ENCODE measurements at places on chromosomes 3 and 15.
A peak's percentile ranks its signal among the peaks of the same experiment; 100 is the strongest.

DNA sequence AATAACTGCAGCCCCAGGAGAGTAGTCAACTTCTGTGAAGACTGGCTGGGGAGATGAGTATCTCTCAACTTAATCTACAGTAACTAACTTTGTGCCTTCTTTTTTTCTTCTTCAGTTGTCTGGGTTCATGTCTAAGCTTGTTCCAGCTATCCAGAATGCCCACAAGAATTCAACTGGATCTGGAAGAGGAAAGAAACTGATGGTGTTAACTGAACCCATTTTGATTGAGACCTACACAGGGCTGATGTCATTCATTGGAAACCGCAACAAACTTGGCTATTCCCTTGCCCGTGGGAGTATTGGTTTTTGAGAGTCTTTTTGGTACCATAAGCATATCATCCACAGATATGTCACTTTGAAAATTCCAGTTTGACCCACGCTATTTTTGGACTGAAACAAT is 148.7 kb downstream of the TPRG1 start:
- DNase-seq: no peak

DNA sequence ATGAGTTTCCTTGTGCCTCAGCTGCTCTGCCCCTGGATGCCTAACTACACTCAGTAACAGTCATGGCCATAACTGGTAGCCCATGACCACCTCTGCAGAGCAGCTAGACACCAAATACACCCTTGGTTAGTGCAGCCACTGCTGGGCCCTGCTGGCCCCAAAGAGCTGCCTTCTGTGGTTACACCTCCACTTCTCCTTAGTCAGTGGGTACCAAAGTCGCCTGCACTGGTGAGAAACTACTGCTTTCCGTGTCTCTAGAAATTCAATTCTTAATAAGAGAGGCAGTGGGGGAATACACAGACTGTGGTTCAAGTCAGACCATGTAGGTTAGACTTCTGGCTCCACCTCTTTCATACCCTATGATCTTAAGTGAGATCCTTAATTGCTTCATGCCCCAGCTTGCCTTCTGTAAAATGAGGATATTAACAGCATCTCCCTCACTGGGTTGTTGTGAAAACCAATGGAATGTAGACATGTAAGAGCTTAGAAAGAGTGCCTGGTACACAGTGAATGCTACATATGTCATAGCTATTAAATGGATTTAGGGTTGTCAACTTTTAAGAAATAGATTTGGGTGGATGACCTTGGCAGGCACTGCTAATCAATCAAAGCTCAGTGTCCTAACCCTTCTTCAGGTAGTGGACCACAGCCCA is 18.2 kb downstream of the HEG1 start:
- no peak for DNase-seq

GRCh38 chr3:181796641-181797040 is 84.9 kb downstream of the SOX2 start:
- no peak for DNase-seq

GRCh38 chr3:48621461-48621869 is at the start of gene TMEM89:
TSS of gene TMEM89 (minus strand) at chr3:48621769. CDS start at chr3:48621756, 13 bp downstream.
- DNase-seq: no peak

GRCh38 chr3:137008131-137008530 is 50.3 kb downstream of the IL20RB start:
- no peak for DNase-seq

GRCh38 chr15:98920091-98920880 is 87.3 kb downstream of the PGPEP1L start:
- no peak for DNase-seq

GRCh38 chr3:22981861-22982260 is 221.3 kb upstream of the UBE2E2 start:
- DNase-seq: no peak

GRCh38 chr3:125189378-125190165 is 23.0 kb downstream of the SLC12A8 start:
- no peak for DNase-seq

- no peak for DNase-seq
Observed at GRCh38 chr15:90396321-90396720, 8.3 kb downstream of the IQGAP1 start.

- no peak for DNase-seq
Observed at GRCh38 chr3:193033226-193033780, 115.6 kb upstream of the MB21D2 start.

GRCh38 chr3:4722103-4722502 is 229.0 kb downstream of the ITPR1 start:
- DNase-seq: no peak

GRCh38 chr15:60118146-60118545 is 114.0 kb downstream of the FOXB1 start:
- DNase-seq: no peak

DNA sequence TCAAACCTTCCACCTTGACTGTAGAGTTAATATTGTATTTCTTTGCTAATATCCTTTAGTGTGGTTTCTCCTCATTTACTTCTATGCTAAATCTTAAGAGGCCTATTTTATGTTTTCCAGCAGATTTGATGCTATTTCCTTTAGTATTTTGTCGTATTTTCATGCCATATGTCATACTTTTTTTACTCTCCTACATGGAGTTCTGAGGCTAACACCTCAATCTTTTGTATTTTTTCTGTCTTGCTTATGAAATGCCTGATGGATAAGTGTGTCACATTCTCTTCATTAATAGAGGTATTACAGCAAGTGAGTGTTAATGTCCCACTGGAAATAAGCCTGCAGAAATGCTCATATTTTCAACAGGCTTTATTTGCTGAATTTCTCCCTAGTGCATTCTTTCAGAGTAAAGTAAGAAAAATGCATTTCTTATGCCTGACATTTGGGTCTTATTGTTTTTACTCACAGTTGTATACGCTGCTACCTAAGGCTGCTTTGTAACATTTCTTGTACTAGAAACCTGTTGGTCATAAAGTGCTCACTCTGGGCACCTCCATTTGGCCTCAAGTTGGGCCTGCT is 63.2 kb downstream of the DIPK2A start:
- DNase-seq: no peak

DNA sequence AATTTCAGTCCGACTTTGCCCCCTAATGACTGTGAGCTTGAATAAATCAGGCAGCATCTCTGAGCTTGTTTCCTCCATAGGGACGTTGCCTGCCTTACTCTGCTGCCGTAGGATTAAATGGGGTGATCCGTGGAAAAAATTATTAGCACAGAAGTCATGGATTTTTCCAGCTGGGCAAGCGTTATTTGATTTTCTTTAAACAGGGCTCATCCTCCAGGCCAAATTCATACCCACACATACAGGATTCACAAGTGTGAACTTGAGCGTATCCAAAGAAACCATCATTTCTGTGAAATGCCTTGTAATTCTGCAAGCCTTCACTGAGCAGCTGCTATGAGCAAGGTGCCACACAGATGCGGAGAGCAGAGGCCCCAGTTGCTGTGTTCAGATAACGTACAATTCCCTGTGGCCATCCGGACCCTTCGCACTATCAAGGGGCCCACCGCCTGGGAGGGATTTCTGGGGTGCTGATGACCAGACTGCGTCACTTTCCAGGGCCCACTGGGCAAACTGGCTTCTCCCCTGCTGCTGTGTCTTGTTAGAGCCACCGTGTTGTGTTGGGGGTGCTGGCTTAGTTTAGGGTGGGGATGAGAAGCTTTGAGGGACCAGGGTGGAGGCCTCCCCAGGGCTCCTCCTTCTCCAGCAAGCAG is 61.4 kb downstream of the MGLL start:
- no peak for DNase-seq

GRCh38 chr3:30864836-30865235 is 29.6 kb downstream of the GADL1 start:
- no peak for DNase-seq

- DNase-seq: no peak
Observed at GRCh38 chr3:18772699-18773305, 347.7 kb upstream of the SATB1 start.

DNA sequence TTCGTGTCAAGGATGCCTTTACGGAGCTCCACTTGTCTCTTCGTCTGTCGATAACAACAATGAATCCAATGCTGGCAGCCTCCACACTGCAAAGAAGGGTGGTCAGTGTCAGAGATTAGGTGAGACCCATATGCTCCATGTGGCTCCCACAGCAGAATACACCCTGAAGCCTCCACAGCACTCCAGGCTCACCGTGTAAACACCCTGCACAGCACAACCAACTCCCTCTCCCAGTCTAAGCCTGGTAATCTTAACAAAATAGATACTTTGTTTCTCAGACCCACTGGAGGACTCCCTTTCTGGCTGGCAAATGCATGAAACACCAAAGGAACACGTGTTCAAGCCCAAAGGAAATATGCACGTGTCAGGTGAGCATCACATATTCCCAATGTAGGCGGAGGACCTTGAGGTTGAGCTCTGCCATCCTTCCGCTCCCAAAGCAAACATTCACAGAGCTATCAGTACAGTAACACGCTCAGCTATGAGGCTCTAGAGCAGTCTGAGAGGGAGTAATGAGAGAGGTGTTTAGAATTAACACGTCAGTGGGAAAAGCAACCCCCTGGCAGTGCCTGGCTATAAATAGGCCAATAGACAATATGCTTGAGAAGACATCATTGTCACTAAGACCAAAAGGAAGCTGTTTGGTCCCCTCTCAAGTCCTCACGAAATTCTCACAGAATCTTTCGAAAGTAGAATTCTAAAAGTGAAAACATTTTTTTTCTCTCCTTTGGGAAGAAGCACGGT is 86.7 kb downstream of the MCF2L2 start:
- no peak for DNase-seq

GRCh38 chr3:40206522-40206921 is 103.0 kb upstream of the EIF1B start:
- no peak for DNase-seq

DNA sequence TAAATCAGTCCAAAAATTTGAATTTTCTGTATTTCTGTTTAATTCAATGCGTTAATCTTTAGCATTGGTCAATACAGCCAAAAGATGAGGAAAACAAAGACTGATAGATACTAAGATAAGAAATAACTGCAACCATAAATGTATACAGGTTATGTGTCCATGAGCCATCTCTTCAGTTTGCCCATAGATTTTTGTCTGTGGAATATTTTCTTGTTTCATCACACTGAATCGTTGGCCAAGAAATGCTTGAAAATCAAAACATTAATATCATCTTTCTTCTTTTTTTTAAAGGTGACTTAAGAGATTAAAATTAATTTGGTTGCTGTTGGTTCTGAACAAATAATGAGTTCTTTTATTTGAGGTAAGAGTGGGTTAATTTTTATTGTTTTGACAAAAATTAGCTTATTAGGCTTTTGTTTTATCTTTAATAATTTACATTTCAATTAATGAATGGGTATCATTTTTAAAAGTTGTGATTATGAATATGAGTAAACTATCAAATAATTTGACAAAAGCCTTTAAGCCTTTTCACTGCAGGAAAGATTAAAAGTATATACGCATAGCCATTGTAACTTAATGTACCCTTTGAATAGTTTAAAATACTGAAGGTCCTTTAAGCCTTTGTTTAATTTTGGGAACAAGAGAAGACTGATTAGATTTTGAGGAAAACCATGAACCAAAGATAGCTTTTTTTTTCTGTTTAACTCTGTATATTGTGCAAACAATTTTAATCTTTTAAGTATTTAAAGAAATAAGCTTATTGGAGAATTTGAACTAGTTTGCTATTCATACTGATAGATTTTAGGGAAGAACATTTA is 14.7 kb upstream of the CHD2 start:
- DNase-seq: no peak

DNA sequence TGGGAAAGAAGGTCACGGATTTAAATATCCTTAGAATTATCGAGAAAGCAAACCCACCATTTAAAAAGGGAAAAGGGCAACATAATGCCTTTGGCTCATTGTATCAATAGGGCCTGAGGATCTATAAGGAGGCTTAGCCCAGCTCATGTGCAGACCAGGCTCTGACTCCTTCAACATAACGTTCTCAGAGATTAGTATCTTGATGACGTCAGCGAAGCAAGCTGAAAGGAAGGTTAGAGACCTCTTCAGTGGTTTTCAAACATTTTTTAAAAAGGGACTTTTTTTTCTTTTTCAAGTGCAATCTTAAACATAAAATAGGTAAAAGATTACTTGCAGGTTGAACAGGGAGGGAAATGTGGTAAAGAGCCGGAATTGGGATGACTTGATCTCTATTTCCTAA is 463.9 kb upstream of the ADAMTS9 start:
- no peak for DNase-seq

GRCh38 chr15:40038638-40039543 is at the start of gene SRP14:
TSS of gene SRP14 (minus strand) at chr15:40039181. CDS start at chr15:40039116, 65 bp downstream.
- peak; percentile 78 for DNase-seq

DNA sequence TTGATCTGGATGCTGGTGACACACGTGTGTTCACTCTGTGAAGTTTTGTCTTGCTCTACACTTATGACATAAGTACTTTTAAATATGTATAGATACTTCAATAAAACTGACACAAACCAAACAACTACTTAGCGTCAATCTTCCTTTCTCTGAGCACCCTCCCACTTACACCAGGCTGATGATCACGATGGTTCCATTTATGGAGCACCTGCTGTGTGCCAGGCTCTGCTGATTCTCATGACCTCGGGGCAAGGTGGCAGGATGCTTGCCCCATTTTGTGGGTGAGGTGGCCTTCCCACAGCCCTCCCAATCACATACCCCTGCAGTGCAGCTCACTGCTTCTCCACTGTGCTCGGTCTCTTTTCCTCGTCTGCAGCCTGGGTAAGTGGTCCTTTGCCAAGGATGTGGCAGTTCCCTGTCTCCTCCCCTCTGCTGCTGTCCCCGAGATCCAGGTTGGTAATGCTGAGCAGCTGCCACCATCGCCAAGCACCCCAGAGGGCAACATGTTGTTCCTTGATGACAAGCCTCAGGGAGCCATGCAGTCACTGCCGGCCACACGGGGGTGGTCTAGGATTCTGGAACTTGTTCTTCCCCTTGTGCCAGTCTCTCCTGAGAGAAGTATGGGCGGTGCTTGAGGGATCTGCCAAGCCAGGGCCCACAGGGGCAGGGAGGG is 20.6 kb upstream of the ADCY5 start:
- no peak for DNase-seq
